ENCODE measurements at places on chromosomes 12 and 14.

DNA sequence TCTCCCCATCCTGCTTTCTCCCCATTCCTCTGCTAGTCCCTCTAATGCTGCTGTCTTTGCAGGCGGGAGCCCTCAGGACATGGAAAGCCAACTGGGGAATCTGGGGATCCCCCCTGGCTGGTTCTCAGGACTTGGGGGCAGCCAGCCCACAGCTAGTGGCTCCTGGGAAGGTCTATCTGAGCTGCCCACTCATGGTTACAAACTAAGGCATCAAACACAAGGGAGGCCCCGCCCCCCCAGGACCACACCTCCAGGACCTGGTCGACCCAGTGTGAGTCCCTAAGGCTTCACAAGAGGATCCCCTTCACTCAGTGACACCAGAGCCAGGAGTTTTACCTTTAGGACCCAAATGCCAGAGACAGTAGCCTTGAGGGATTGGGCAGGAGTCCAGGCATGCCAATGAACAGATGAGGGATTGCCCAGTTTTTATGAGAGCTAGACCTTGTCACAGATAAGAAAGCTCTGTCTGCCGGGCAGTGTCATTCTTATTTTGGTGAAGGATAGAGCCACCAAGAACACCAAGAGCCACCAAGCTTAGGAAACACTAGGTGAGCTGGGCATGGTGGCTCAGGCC lies 8.0 kb upstream of the CPNE6 start:
- no peaks in the 10 kb centered on the region for H3K27me3 ChIP-seq
- DNase-seq, result no peak
- H3K36me3 ChIP-seq, result no peaks in the 10 kb centered on the region
- no peak overlapping the region for H3K27ac ChIP-seq

GRCh38 chr14:58597041-58597440 lies 40.7 kb upstream of the DACT1 start:
- H3K4me1 ChIP-seq, result peaks cover 22% of the 10 kb centered on the region
- no peak for DNase-seq
- peaks cover 42% of the 10 kb centered on the region for H3K27me3 ChIP-seq
- H3K4me3 ChIP-seq, result no peak overlapping the region
- no peak overlapping the region for H3K27ac ChIP-seq
- H3K36me3 ChIP-seq, result no peaks in the 10 kb centered on the region

- no peak for DNase-seq
- no peaks in the 10 kb centered on the region for H3K27me3 ChIP-seq
- H3K36me3 ChIP-seq, result peaks cover 2% of the 10 kb centered on the region
Measured at GRCh38 chr14:33979613-33980276, 28.9 kb upstream of the EGLN3 start.

DNA sequence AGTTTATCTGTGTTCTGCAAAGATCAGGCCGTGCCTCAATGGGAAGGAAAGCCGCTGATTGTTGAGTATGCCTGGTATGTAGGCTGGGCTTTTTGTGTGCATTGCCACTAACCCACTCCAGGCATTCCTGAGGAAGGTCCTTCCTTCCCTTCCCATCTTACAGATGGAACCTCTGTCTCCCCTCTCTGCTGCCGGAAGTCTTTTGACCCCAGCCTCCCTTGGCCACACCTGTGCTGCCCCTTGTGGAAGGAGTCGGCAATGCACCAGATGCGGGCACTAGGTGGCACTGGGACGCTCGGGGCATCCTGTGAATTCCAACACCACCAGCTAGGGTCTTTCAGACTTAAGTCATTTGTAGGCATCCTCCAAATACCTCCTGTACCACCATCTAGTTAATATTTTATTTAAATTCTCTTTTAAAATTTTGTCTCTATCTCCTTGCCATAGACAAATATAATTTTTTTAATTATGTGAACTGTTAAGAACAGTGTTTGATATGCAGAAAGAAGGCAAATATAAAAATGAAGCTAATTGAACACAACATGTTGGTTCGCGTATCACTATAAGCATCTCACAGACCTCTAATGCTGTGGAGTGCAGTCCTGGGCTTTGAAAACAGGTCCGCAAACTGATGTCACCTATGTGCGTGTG lies 99.6 kb downstream of the RIN3 start:
- H3K27me3 ChIP-seq, result no peaks in the 10 kb centered on the region
- H3K4me3 ChIP-seq, result no peak overlapping the region
- DNase-seq, result peak; percentile 89
- H3K27ac ChIP-seq, result no peak overlapping the region
- no peaks in the 10 kb centered on the region for H3K36me3 ChIP-seq
- H3K4me1 ChIP-seq, result peaks cover 13% of the 10 kb centered on the region

DNA sequence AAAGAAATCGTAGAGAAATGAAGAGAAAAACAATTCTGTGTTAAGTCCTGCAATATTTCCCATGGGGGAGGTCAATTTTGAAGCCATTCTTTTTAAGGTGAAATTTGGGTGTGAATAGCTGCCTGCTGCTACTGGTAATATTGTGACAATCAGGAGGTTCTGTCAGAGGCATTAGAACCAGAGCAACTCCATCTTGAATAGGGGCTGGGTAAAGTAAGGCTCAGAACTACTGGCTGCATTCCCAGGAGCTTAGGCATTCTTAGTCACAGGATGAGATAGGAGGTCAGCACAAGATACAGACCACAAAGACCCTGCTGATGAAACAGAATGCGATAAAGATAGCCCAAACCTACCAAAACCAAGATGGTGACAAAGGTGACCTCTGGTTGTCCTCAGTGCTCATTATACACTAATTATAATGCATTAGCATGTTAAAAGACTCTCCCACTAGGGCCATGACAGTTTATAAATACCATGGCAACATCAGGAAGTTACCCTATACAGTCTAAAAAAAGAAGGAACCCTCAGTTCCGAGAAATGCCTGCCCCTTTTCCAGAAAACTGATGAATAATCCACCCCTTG lies 24.8 kb upstream of the MTHFD1 start:
- no peak for DNase-seq
- no peak overlapping the region for H3K4me3 ChIP-seq
- H3K27me3 ChIP-seq, result no peaks in the 10 kb centered on the region
- no peak overlapping the region for H3K27ac ChIP-seq
- H3K4me1 ChIP-seq, result peaks cover 13% of the 10 kb centered on the region

- H3K27ac ChIP-seq, result no peak overlapping the region
- no peak overlapping the region for H3K4me3 ChIP-seq
- peaks cover 6% of the 10 kb centered on the region for H3K4me1 ChIP-seq
- DNase-seq, result no peak
Measured at GRCh38 chr12:19799895-19800602, 360.8 kb downstream of the AEBP2 start.

DNA sequence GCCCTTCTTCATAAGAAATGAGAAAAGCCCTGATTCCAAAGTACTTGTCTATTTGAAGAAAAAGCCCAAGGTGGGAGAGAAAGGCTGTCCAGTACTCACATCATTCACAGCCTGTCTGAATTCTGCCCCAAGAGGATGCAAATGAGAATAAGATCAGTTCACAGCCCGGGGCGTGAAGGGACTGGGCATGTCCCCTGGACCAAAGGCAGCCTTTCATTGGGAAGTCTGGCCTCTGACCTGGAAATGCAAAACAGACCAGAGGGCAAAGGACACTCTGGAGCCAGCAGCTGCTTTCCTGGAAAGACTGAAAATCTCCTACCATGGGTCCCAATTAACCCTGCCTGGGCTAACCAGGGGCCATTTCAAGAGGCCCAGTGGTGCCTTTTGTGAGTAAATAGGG lies 191.2 kb upstream of the PELI2 start:
- H3K27ac ChIP-seq, result no peak overlapping the region
- no peak for DNase-seq
- H3K27me3 ChIP-seq, result no peaks in the 10 kb centered on the region
- no peaks in the 10 kb centered on the region for H3K36me3 ChIP-seq
- H3K4me3 ChIP-seq, result no peak overlapping the region
- H3K4me1 ChIP-seq, result peaks cover 29% of the 10 kb centered on the region

- no peaks in the 10 kb centered on the region for H3K36me3 ChIP-seq
- H3K27me3 ChIP-seq, result no peaks in the 10 kb centered on the region
- H3K4me1 ChIP-seq, result no peaks in the 10 kb centered on the region
- H3K27ac ChIP-seq, result no peak overlapping the region
- no peak for DNase-seq
Measured at GRCh38 chr14:33999771-34000291, 49.0 kb upstream of the EGLN3 start.

DNA sequence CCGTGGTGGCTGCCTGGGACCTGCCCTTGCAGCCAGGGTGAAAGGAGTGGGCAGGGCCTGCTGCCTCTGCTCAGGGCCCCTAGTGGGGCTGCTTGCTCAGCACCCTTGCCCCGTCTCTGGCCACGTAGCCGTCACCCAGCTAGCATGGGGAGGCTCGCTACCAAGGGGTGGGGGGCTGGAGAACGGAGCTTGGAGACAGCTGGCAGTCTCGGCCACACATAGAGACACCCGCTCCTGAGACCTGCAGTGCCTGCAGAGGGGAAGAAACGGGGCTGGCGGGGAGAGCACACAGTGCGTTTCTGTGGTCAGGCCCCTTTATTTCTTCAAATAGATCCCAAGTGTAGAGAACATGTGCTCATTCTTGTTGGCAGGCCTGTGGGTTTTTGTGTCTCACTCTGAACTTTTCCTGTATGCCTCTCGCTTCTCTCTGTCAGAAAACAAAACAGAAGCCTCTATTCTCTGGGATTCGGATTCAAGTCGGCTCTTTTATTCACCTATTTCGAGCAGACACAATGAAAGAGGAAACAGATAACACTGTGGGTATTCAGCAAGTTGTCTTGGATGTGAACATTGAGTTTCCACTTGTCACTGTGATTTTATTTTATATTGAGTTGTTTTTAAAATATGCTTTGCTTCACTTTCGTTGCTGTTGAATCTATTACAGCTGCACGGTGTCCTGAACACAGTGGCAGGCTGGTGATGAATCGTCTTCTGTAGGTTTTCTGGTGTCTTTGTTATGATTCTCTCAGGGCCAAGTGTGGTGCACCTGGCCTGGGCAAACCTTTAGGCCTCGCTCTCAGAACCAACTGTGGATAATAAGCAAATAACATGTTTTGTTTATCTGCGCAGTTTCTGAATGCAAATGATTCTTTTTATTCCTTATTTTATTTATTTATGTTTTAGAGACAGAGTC lies 26.5 kb downstream of the PACS2 start:
- H3K27me3 ChIP-seq, result no peaks in the 10 kb centered on the region
- H3K36me3 ChIP-seq, result peaks cover 11% of the 10 kb centered on the region
- no peak for DNase-seq

- no peak overlapping the region for H3K4me3 ChIP-seq
- H3K36me3 ChIP-seq, result no peaks in the 10 kb centered on the region
- no peak overlapping the region for H3K27ac ChIP-seq
- H3K27me3 ChIP-seq, result no peaks in the 10 kb centered on the region
- peaks cover 6% of the 10 kb centered on the region for H3K4me1 ChIP-seq
- no peak for DNase-seq
Measured at GRCh38 chr14:70896981-70897380, 10.3 kb upstream of the PCNX1 start.
